ENCODE measurements at places on chromosomes 3 and 15.

DNA sequence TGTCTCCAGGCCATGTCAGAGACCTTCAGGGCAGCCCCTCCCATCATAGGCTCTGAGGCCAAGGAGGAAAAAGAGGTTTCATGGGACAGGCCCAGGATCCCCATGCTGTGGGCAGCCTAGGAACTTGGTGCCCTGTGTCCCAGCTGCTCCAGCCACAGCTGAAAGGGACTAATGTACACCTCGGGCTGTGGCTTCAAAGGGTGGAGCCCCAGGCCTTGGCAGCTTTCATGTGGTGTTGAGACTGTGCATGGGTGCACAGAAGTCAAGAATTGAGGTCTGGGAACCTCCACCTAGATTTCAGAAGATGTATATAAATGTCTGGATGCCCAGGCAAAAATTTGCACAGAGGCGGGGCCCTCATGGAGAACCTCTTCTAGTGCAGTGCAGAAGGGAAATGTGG, 6.6 kb upstream of the SSR3 start:
- DNase-seq, result no peak

- DNase-seq, result no peak
Measured at GRCh38 chr3:69231929-69232440, 109.6 kb upstream of the LMOD3 start.

GRCh38 chr3:124862006-124862405, 25.2 kb downstream of the ITGB5 start:
- DNase-seq, result no peak

DNA sequence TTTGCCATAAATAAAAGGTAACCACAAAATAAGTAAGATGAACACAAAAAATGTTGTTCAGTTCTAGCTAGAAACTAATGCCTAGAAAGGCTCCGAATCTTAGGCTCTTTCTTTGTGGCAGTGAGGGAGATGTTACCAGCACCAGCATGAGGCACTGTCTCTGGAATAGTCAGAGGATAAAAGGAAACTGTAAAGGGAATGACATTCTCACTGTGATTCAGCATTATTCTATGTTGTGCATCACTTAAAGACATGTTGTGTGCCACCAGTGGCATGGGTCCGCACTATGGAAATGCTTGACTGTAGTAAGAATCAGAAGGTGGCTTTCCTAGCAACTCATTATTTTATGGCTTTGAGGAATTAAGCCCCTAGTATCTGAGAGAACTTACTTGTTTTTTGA, 70.8 kb downstream of the SEC22A start:
- peak; percentile 50 for DNase-seq

GRCh38 chr3:30760040-30760695, 134.3 kb downstream of the GADL1 start:
- peak; percentile 26 for DNase-seq

DNA sequence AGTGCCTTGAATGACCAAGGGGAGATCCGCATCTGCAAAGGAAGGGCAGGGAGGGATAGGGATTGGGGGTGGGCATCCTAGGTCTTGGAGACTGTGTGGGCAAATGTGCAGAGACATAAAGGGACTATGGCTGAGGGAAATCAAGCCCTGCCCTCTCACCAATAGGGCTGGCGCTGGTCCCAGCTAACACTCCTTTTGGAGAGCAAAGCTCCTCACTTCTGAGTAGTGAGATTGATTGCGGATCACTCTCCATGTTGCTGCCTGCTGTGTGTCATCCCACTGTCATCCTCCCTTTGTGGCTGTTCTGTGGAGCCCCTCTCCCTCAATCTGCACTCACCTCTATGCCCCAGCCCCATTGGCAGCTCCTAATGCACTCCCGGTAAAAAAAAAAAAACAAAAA, 2.2 kb upstream of the CELSR3 start:
- DNase-seq, result no peak

DNA sequence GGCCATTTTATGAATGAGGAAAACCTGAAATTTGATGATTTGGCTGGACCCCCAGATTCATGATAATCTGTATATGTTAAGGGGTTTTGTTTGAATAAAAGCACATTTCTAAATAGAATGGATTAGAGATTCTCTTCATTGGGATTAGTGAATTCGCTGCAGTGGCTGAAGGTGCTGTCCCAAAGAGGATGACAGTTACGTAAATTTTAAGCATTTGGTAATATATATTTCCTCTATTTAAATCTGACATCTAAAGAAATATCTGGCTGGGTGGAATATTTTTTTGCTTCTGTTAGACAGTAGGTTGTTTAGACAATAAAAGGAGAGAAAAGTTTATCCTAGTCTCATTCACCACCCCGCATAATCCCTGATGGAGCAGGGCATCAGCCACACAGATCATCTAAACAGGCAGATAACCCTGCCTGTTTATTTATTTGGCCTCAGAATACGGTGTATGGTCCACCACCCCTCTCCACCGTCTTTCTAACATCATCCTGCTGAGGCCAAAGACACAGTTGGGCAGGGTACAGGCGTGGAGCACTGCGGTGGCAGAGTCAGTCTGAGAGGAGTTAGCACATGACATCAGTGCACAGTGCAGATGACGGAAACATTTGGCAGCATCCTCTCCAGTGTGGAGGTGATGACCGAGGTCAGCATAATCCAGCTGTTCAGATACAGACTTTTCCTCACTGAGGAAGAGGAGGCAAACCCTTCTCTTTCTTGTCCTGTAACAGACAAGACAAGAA, 20.4 kb upstream of the NFKBIZ start:
- peak; percentile 17 for DNase-seq

DNA sequence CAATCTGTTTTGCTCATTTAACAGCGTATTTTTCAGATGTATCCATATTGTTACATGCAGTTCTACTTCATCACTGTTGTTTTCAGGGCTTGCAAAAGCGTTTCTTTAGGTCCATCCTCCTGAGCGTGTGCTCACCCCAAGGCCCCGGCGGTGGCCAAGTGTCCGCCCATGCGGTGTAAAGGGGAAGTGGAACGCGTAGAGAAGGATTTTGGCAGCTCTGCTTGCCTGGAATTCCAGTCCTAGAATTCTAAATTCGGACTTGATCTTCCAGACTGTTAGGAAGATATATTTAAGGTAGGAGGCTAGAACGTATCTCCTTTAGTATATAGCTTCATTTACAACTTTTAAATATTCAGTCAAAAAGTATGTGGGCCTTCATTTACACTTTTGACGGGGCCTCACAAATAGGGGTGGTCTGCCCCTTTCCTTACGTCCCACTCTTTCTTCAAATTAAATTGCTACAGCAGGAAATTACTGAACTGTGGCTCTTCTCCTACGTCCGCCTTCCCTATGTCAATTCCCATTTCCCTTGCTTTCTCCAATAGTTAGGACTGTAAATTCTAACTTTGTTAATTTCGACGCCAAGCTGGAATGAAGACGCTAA, 609 bp upstream of the TBC1D23 start:
- peak; percentile 45 for DNase-seq

DNA sequence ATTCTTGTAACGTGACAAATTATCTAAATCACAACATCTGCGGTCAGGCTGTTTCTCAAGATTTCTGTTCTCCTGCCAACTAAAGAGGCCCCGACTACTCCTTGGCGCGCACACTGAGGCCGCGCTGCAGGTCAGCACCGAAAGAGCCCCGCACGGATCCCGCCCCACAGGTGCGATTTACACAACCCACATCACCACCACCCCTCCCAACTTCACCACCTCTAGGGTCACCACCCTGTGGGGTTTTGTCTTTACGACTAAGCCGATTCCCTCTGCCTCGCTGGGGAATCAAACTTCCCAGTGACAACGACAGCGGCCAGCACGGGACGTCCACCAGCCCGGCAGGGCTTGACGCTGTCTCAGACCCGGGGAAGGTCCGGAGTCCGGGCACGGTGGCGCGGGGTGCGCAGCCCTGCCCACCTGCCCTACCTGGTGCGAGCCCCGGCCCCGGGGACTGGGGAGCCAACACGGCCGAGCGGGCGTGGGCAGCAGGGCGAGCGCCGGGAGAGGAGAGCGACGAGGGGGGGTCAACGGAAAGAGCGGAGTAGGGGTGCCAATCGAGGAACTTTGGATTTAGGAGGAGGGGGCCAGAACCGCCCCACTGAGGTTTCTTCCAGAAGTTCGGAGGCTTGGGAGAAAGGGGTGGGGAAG, 764 bp downstream of the UACA start:
- peak; percentile 72 for DNase-seq

GRCh38 chr15:89863918-89864317, 29.9 kb downstream of the AP3S2 start:
- DNase-seq, result no peak

DNA sequence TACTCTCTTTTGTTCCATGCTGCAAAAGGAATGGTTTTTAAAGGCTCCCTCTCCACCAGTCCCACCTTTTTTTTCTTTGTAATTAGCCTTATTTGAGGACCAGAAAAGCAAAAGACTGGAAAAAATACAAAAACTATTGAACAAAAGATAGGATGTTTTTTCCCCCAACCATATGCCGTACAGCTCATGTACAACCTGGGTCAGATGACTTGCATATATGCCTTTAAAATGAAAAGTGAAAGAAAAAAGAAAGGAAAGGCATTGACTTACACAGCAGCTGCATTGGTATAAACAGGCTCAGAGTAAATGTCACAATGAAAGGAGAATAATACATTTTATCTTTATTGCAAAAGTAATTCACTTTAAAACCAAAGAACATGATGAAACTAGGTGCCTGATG, 69.5 kb upstream of the CMC1 start:
- no peak for DNase-seq

DNA sequence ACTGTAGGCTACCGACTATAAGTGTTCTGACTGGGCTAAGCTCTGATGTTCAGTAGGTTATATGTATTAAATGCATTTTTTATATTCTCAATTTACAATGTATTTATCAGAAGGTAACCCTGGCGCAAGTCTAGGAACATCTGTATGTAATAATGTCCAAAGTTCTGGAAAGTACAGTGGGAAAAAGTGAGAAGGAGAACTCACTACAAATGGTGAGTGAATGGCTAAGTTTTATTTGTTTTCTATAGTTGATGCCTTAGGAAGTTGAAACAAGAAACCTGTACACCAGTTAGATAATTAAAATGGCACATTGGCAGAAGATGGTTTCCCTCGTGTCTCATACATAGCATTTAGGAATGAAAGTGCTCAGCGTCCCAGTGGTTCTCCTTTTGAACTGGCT, 333.4 kb upstream of the THRB start:
- no peak for DNase-seq

GRCh38 chr15:79007066-79007465, 62.2 kb upstream of the CTSH start:
- DNase-seq, result peak; percentile 49

- no peak for DNase-seq
Measured at GRCh38 chr3:33799202-33799551, 747 bp downstream of the PDCD6IP start.

DNA sequence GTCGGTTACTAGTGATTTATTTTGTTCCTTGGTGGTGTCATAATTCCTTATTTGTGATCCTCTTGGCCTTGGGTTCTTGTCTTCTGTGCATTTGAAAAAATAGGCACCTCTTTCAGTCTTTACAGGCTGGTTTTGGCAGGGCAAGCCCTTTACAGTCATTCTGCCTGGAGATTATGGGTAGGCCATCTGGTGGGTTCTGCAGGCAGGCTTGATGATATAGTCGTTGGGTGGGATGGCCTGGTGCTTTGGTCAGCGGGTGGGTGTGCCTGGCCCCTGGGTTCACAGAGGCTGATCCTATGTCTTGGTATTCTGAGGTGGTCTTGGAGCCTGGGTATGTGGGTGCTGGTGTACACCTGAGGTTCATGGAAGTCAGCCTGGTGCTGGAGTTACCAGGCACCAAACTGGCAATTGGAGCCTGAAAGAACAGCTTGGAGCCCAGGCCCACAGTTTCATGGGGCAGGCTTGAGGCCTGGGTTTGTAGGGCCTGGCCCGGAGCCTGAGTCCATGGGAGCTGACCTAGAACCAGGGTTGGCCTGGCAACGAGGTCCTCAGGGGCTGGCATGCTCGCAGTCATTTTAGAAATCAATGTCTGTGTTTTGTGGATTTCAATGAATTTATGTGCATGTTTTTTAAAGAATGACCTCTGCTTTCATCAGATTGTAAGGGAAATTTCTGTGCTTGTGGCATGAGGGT, 63.3 kb downstream of the DOCK3 start:
- DNase-seq, result no peak

GRCh38 chr3:140916603-140917002, 25.0 kb upstream of the SLC25A36 start:
- no peak for DNase-seq

DNA sequence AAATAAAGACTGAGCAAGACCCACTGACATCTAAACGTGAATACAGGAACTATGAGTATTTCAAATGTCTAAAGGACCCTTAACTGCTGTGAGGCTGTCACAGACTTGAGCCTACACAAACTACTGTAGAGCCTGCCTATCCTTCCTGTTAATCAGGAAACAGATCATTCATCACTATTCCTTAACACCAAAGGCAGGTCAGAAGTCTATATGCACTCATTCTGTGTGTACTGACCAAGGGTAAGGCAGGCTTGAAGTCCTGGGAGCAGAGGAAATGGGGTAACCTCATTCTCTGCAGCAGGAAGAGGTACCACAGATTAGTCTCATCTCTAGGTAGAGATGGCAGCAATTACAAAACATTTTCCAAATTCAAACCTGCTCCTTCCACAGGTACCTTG, 30.7 kb downstream of the NPTN start:
- DNase-seq, result no peak

DNA sequence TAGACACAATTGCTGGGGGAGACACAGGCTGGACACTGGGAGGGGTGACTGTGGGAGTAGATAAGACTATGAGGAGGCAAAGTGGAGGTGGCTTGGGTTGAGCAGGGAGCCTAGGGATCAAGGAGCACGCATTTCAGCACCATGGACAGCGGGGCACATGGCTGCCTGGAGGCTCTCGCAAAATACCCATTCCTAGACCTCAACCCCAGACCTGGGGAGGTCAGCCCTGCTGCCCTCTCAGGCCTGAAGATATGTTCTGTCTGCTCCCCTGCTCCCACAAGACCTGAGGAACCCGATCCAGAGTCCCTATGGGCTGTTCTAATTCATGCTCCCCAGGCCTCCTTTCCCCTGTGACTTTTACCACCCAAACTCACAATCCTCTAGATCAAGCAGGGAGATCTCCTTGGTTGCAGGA, 16.0 kb upstream of the CPEB1 start:
- DNase-seq, result peak; percentile 55

GRCh38 chr15:97425596-97425995, 534.9 kb upstream of the ARRDC4 start:
- DNase-seq, result no peak

GRCh38 chr3:50190936-50191660, at the start of gene GNAT1:
Gene GNAT1 (plus strand): TSS chr3:50191610. CDS start chr3:50191726, 116 bp downstream.
- DNase-seq, result no peak

GRCh38 chr3:182482705-182483104, 310.6 kb upstream of the ATP11B start:
- no peak for DNase-seq
